Endodermal cell (in vitro differentiated cells): ENCODE measurements at places on chromosomes 16 and 17. TPM values are rescaled to one million over a fixed set of nuclear protein-coding genes. Genes with fewer than 3 reads are reported as not detected.

GRCh38 chr17:56468840-56469239 is 124.7 kb upstream of the NOG start:
- no peak overlapping the region for H3K4me3 ChIP-seq
- DNase-seq, result no peak
- no peaks in the 10 kb centered on the region for H3K27me3 ChIP-seq
- H3K27ac ChIP-seq, result no peak overlapping the region
- H3K36me3 ChIP-seq, result no peaks in the 10 kb centered on the region

GRCh38 chr17:12546983-12547382 is 118.7 kb upstream of the MYOCD start:
- no peak for DNase-seq
- H3K4me3 ChIP-seq, result no peak overlapping the region
- no peaks in the 10 kb centered on the region for H3K36me3 ChIP-seq
- H3K27me3 ChIP-seq, result no peaks in the 10 kb centered on the region
- peaks cover 8% of the 10 kb centered on the region for H3K4me1 ChIP-seq

DNA sequence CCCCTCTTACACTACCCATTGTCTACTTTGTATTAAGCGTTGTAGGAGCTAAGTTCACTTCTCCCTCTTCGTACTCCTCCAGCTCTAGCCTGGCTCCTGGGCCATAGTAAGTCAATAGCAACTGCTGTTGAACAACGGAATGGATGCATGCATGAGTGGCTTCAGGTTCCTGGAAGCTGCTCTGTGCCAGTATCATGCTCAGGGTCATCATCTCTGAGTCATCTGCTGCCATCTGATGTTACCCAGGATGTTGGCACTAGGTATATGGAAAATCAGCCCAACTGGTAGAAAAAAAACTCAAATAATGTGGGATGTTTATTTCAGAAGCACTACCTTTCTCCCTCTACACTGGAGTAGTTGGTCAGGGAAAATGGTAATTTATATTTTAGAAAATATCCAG is 536.8 kb downstream of the NPIPA7 start:
- H3K27me3 ChIP-seq, result no peaks in the 10 kb centered on the region
- no peaks in the 10 kb centered on the region for H3K36me3 ChIP-seq
- H3K27ac ChIP-seq, result no peak overlapping the region
- H3K4me3 ChIP-seq, result no peak overlapping the region

Gene BHLHA9
- total RNA-seq, result not detected in 3 replicates

Gene PDE6G
- 1.6 to 4.0 TPM (median 3.2 TPM) in 3 replicates for total RNA-seq

GRCh38 chr17:76752006-76752405 is 14.1 kb downstream of the MFSD11 start:
- H3K4me3 ChIP-seq, result no peak overlapping the region
- DNase-seq, result no peak
- no peaks in the 10 kb centered on the region for H3K27me3 ChIP-seq
- H3K4me1 ChIP-seq, result no peaks in the 10 kb centered on the region

DNA sequence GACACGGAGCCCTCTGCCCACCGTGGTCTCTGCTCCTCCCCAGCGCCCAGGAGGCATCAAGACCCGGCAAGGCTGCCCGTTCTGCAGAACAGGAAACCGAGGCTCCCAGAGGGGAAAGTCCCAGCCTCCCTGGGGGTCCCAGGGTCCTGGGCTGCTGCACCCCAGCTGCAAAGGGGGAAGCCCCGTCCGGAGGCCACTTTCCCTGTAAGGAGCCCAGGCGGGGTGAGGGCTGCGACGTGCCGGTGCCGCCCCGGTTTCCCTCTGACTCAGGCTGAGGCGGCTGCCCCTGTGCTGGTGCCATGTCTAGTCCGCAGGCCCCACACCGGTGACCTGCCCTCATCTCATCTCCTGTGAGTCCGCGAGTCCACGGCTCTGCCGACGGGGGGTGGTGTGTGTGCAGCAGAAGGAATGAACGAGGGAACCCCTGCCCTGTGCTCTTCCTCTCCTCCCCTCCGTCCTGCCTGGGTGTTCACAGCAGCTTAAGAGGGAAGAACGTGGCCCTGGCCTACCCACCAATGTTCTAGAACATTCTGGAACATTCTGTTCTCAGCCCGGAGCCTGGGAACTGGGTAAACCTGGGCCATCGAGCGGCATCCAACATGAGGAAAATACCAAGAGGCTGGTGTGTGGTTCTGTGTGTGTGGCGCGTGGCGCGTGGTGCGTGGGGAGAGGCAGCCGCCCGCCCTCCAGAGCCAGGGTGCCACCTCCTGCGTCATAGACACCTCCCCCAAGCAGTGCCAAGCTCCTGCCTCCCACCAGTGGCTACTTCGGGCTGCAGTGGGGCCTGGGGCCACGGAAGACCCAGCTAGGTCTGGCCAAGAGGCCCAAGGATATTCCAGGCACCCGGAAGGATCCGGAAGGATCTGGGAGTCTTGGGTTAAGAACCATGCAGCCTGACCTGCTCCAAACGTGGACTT is 7.0 kb upstream of the CBFA2T3 start:
- H3K4me3 ChIP-seq, result no peak overlapping the region
- no peaks in the 10 kb centered on the region for H3K36me3 ChIP-seq
- H3K27me3 ChIP-seq, result no peaks in the 10 kb centered on the region
- no peak overlapping the region for H3K27ac ChIP-seq
- DNase-seq, result no peak
- H3K4me1 ChIP-seq, result no peaks in the 10 kb centered on the region

DNA sequence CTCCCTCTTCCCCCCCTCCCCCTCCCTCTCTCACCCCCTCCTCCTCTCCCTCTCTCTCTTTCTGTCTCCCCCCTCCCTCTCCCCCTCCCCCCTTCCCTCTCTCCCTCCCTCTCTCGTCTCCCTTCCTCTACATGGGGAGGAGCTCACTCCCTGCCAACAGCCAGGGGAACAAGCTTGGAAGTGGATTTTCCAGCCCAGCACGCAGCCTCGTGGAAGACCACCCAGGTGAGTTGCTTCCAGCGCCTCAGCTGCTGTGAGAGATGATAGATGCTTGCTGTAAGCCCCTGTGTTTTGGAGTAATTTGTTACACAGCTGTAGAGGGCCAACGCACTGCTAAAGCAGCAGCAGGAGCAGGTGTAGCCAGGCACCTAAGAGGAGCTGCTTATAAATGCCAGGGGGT is 20.8 kb downstream of the ACTG1 start:
- no peaks in the 10 kb centered on the region for H3K4me1 ChIP-seq
- no peak overlapping the region for H3K27ac ChIP-seq
- no peaks in the 10 kb centered on the region for H3K36me3 ChIP-seq
- H3K27me3 ChIP-seq, result no peaks in the 10 kb centered on the region
- H3K4me3 ChIP-seq, result no peak overlapping the region

GRCh38 chr17:50562242-50563091 is 2.0 kb downstream of the CACNA1G start:
- DNase-seq, result peak; percentile 79
- H3K36me3 ChIP-seq, result no peaks in the 10 kb centered on the region
- H3K4me3 ChIP-seq, result no peak overlapping the region
- peaks cover 4% of the 10 kb centered on the region for H3K4me1 ChIP-seq
- no peak overlapping the region for H3K27ac ChIP-seq
- peaks cover 96% of the 10 kb centered on the region for H3K27me3 ChIP-seq

GRCh38 chr16:27446721-27447120 is 44.7 kb downstream of the IL21R start:
- no peaks in the 10 kb centered on the region for H3K4me1 ChIP-seq
- no peak overlapping the region for H3K27ac ChIP-seq

GRCh38 chr16:66197668-66198278 is 168.7 kb upstream of the CDH5 start:
- H3K4me1 ChIP-seq, result no peaks in the 10 kb centered on the region
- DNase-seq, result no peak
- no peak overlapping the region for H3K4me3 ChIP-seq
- no peaks in the 10 kb centered on the region for H3K27me3 ChIP-seq
- H3K36me3 ChIP-seq, result no peaks in the 10 kb centered on the region

- H3K27ac ChIP-seq, result no peak overlapping the region
These were observed 15.5 kb upstream of the BRCA1 start for GRCh38 chr17:43140396-43141332.

GRCh38 chr16:11389631-11390565 is 44.6 kb downstream of the RMI2 start:
- peak; percentile 42 for DNase-seq
- no peaks in the 10 kb centered on the region for H3K27me3 ChIP-seq
- H3K27ac ChIP-seq, result no peak overlapping the region
- no peaks in the 10 kb centered on the region for H3K36me3 ChIP-seq

DNA sequence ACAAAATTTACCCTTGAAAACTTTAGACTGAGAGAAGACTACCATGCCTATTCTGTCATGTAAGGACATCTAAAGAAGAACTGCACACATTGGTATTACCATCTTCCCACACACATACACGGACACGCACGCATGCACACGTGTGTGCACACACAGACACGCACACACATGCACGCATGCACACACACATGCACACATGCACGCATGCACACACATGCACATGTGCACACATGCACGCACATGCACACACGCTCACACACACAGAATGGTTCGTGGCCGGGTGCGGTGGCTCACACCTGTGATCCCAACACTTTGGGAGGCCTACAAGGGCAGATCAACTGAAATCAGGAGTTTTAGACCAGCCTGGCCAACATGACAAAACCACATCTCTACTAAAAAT is 296.9 kb upstream of the HSBP1 start:
- H3K27me3 ChIP-seq, result peaks cover 5% of the 10 kb centered on the region
- no peak overlapping the region for H3K4me3 ChIP-seq
- H3K27ac ChIP-seq, result no peak overlapping the region
- H3K4me1 ChIP-seq, result no peaks in the 10 kb centered on the region
- DNase-seq, result no peak
